NCI-H2107 (cell line): ENCODE measurements at places on chromosomes 6 and 20.

- DNase-seq, result no peak
These were observed 21.6 kb downstream of the TPX2 start for GRCh38 chr20:31760519-31761240.

DNA sequence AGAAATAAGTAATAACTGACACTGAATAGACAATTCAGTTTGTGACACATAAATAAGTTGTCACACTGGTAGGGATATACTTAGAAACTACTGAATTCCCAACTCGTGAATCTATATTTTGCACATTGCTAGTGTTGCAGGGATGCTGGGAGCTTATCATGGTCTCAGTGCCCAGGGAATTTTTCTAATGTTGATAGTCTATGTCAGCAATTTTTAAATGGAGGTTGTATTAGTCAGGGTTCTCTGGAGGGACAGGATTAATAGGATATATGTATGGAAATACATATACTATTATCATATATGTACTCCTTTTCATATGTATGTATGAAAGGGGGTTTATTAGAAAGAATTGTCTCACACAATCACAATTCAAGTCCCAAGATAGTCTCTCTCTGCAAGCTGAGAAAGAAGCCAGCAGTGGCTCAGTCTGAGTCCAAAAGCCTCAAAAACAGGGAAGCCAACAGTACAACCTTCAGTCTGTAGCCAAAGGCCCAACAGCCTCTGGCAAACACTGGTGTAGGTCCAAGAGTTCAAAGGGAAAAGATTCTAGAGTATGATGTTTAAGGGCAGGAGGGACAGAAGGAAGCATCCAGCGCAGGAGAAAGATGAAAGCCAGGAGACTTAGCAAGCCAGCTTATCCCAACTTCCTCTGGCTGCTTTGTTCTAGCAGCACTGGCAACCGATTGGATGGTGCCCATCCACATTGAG, 980.9 kb upstream of the GJE1 start:
- no peak for DNase-seq

- no peak for DNase-seq
These were observed 11.6 kb downstream of the PDCD2 start for GRCh38 chr6:170572704-170573466.

- no peak for DNase-seq
These were observed 340.4 kb downstream of the SYNE1 start for GRCh38 chr6:152296648-152297376.

DNA sequence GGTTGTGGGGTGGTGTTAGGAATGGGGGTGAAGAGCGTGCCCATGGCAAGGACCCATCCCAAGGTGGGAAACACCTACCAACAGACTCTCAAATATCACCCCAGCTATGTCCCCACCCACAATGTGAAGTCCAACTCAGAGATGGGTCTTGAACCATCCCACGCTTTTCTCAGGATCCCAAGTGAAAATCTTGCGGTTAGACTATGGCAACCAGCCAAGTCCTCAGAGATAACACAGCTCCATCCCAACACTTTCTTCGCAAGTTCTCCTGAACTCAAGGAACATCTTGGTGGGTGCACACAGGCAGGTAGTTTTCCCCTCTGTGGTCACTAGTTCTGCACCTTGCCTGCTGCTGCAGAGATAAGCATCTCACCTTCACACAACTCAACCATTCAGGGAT, 116.0 kb downstream of the CDC5L start:
- DNase-seq, result no peak

DNA sequence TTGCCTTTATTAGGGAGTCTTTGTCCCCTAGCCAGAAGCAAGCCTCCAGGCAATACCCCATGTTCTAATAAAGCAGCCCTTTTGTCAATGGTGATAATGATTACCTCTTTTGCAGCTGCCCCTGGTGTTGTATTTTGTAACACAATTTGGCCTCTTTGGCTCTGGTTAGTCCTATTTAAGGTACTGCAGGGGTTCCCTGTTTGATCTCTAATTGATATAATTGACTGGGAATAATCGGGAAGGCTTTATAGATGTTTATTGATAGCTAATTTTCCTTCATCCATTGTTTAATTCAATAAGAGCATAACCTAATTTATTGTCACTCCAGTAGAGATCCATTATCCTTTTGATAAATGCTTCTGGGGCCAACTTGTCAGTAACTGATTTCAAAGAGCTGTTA, 537.2 kb downstream of the PKHD1 start:
- DNase-seq, result no peak

- no peak for DNase-seq
These were observed 491 bp upstream of the ITCH start for GRCh38 chr20:34362502-34363061.

DNA sequence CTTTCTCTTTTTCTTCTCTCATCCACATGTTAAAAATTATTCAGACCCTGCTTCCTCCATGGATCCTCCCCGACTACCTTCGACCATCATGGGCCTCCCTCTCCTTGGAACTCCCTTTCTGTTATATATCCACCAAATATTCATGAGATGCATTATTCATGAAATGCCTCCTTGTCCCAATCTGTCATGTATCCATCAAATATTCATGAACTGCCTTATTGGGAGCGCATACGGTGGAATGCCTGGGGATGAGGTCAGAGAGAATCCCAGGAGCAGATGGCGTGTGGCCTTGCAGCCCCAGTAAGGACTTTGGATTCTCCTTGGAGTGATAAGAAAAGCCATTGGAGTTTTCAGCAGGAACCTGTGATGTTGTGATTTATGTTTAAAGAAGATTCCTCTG, 97.0 kb downstream of the NRN1 start:
- DNase-seq, result no peak

- DNase-seq, result no peak
These were observed 11.6 kb downstream of the RPP21 start for GRCh38 chr6:30356536-30356935.

GRCh38 chr6:139603581-139603980, 229.1 kb upstream of the CITED2 start:
- no peak for DNase-seq

- DNase-seq, result no peak
These were observed 11.2 kb downstream of the LEMD2 start for GRCh38 chr6:33777398-33778388.

DNA sequence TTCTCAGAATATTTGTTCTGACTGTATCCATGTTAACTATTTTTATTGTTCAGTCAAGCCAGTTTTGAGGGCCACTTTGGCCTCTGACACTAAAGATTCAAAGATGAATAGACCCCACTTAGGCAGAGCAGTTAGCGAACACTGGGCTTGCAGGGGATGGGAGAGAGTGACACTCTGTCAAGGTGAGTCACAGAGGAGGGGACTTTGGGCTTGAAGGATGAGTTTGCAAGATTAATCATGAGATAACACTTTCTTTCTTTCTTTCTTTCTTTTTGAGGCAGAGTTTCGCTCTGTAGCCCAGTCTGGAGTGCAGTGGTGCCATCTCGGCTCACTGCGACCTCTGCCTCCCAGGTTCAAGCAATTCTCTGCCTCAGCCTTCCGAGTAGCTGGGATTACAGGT, 46.4 kb downstream of the SPATA2 start:
- no peak for DNase-seq
